ENCODE measurements at places on chromosomes 4 and X.

- no peak for DNase-seq
Measured at GRCh38 chr4:136329042-136329662, 1203.1 kb downstream of the PCDH18 start.

- DNase-seq = no peak
Measured at GRCh38 chr4:19562456-19562855, 689.2 kb upstream of the SLIT2 start.

DNA sequence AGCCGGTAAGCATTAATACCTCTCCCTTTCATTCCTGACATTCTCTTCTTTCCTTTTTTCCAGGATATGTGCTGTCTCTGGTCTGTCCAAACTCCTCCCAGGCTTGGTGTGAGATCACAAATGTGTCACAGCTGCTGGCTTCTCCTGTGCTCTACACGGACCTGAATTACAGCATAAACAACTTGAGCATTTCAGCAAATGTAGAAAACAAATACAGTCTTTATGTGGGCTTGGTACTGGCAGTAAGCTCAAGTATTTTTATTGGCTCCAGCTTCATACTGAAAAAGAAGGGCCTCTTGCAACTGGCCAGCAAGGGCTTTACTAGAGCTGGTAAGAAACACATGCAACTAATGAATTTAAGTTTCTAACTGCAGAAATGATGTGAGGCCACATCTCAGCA is 8.4 kb downstream of the NIPAL1 start:
- no peak for DNase-seq

- DNase-seq = no peak
Measured at GRCh38 chrX:50099331-50099730, 101.5 kb downstream of the AKAP4 start.

- DNase-seq = no peak
Measured at GRCh38 chr4:27701606-27702005, 841.0 kb downstream of the STIM2 start.

- DNase-seq = no peak
Measured at GRCh38 chr4:115972967-115973366, 859.5 kb upstream of the NDST4 start.

DNA sequence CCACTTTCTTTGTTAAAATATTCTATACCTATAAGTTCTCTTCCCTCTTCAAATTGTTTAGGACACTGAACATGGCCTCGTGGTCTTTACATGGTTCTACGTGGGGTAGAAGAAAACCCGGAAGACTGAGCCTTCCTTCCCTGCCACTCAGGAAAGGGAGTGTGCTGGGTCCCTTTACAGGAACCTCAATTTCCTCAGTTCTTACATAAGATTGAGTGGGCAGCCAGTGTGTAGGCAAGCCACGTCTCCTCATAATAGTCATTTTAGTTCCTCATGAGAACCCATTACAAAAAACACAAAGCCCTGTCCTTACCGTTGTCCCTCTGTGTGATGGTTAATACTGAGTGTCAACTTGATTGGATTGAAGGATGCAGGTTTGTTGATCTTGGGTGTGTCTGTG is 28.7 kb upstream of the SMIM10L2A start:
- DNase-seq = no peak

GRCh38 chr4:140137671-140138070 is 16.3 kb downstream of the MAML3 start:
- DNase-seq = no peak

DNA sequence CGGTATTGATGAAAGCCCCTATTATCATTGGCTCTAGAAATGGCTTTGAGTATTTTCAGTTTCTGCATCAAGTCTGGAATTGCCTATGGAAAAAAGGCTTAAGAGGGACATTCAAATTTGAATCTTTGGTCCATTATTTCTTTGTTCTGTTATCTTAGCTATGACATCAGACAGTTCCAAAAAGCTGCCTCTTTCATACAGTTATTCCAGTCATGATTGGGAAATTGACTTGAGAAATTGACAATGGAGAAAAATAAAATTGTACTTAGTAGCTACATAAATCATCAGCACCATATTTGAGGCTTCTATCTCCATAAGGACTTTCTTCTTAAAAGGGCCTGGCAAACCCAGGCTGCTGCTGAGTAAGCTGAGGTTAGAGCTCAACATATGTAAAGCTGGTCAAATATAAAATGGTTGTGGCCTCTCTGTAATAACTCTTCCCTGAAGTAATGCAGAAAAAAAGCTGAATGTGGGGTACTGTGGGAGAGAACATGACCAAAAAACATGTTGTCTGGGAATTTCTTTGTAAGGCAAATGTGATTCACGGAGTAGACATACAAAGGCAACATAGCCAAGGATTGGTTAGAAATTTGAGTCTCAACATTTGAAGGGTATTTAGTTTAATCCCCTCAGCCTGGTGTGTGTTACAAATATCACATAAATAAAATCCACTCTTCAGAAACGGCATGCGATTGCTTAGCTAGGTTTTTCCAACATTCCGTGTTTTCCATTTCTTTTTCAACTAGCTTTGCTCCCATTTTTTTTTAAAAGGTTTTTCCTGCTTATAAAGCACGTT is 100.9 kb downstream of the LNX1 start:
- no peak for DNase-seq

DNA sequence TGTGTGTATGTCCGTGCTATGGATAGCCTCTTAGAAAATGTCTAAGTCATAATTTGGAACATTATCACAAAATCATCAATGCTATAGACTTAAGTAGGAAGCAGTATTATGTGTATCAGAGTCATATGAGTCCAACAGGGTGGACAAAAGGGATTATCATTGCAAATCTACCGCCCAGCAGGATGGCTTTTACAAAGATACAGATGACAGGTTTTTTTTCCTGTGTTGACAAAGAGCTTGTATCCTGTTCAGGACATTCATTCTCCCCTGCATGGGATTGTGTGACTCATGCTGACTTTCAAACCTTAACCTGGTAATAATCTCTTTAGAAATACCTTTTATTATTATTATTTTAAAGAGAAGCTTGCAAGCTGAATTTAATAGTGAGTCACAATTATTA is 310.3 kb upstream of the GNPDA2 start:
- peak; percentile 54 for DNase-seq

DNA sequence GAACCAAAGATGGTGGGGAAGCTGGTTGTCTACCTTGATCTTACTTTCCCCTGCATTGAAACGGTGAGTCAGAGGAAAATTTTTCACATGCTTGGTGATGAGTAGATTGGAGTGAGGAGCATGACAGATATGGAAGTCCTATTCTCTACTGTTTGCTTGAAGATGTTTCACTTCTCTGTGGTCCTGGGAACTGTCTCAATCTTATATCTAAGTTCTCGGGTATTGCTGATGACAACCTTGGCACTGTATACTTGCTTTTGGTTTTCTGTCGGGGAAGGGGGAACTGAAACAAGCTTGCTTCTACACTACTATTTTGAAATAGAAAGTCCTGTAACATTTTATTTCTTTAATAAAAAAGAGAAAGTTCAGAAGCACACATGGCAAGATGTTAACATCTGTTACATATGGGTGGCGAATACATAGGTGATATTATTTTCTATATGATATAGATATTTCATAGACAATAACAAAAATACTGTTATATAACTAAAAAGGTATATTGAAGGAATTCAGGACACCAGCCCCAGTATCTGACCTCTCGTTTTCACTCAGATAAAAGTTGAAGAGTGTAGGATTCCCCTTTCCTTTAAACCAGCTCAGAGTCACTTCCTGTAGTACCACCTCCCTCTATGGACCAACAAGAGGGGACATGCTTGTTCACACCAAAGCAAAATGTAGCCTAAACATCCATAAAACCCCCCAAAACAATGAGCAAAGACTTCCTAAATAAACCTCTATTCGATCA is 88.8 kb downstream of the FMR1NB start:
- DNase-seq = no peak

GRCh38 chr4:76605099-76605563 is 170.1 kb downstream of the SHROOM3 start:
- DNase-seq = no peak

DNA sequence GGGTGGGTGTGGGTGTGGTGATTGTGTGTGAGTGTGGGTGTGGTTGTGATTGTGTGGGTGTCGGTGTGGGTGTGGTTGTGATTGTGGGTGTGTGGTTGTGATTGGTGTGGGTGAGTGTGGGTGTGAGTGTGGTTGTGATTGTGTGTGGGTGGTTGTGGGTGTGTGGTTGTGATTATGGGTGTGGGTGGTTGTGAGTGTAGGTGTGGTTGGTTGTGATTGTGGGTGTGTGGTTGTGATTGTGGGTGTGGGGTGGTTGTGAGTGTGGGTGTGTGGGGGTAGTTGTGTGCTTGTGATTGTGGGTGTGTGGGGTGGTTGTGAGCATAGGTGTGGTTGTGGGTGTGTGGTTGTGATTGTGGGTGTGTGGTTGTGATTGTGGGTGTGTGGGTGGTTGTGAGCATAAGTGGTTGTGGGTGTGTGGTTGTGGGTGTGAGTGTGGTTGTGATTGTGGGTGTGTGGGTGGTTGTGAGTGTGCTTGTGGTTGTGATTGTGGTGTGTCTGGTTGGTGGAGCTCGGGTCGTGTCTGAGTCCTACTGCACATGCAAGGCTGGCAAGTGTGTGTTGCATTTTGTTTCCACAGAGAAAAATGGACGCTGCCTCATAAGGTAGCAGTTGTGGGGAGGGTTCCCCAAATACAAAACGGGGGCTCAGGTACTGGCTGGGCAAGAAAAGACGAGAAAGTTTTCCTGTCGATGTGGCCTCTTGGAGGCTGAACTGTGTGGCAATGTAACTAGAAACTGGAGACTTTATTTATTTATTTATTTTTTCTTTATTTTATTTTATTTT is 116.7 kb downstream of the UBE2K start:
- peak; percentile 26 for DNase-seq

GRCh38 chrX:84729809-84730208 is 227.6 kb upstream of the HDX start:
- DNase-seq = peak; percentile 26

DNA sequence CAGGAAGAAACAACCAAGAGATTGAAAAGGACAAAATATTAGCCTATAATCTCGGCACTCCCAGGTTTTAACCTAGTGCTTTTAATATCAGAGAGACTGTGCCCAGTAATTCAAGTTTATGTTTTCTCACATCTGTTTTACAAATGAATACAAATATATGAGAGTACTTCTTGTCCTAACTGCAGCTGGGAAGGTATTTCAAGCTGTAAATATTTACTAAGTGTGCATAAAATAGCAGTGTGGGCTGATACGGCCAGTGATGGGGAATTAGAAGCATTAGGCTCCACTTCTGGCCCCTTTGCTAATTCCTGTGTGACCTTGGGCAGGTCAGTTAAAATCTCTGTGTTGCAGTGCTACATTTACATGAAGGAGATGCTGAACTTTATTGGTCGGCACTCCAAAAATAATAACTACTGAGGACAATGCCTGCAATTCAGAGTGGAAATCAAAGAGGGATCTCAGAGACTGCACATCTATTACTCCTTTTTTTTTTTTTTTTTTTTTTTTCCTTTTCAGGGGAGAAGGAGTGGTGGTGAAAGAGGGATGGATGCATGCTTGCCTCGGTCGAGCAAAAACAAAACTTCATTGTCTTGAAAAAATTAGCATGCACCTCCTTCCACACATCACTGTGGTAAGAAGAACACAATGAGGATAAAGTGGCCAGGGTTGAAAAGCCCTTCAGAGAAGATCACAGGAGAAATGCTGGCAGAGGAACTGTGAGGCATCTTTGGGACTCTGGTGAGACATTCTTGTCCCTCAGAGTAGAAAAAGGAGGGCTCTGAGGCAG is 44.6 kb upstream of the LNX1 start:
- DNase-seq = no peak

- DNase-seq = no peak
Measured at GRCh38 chr4:114615435-114615834, 16.8 kb downstream of the UGT8 start.

DNA sequence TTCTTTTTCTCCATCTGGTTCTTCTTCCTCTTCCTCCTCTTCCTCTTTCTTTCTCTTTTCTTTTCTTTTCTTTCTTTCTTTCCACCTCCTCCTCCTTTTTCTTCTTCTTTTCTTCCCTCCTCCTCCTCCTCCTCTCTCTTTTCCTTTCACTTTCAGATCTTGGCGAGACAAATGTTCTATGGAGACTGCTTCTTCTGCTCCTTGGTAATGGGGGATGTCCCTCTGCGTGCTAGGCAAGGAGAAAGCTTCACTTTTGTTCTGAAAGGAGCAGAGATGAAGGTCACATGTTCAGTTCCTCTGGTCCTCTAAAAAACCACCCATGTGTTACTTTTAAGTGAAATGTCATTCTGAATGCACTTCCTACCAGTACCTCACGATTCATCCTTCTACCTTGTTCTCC is 33.2 kb downstream of the NBDY start:
- DNase-seq = no peak

DNA sequence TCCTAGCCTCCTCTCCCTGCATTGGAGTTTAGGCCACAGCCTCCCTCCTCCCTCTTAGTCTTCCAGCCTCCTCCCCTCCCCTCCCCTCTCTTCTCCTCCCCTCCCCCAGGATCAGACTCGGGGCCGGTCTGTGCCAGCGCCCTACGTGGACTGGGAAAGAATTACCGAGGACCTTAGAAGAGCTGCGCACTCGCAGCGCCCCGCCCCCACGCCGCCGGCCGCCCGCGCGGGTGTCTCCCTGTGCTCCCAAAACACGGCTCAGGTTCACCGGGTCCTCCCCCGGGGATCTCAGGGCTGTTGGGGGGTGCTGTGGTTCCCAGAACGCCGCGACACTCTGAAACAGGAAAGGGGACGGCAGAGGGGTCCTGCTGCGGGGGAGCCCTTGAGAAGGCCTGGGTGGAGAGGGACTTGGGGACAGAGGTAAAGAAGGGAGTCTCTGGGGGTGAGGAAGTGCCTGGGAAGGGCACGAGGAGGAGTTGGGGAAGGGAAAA is 122.3 kb upstream of the TBL1X start:
- no peak for DNase-seq

DNA sequence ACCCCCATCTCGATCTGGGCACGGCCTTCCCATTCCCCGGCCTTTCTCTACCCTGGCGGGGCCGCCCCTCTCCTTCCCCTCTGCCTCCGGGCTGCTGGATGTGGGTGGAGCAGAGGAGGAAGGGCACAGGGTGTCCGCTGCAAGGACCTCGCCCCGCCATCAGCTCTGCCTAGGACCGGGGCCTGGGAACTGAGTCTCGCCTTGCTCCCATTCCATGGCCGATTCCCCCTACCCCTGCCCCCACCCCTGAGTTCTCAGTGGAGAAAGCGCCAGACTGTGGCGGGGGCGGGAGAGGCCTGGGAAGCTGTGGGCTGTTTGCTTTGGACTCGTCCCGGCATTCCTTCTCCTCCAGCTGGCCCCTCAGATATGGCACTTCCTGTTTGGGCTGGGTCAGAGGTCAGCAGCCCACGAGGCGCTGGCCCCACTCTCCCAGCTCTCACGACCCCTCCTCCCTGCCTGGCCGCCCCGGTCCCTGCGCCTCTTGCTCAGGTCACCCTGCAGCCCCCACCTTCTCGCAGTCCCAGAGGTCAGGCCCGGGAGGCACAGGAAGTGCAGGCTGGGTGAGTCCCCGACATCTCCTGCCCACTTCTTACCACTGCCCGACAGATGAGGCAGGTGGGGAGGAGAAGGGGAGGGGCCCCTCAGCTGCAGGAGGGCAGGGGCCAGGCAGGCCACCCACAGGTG is 6.4 kb upstream of the BGN start:
- DNase-seq = no peak

DNA sequence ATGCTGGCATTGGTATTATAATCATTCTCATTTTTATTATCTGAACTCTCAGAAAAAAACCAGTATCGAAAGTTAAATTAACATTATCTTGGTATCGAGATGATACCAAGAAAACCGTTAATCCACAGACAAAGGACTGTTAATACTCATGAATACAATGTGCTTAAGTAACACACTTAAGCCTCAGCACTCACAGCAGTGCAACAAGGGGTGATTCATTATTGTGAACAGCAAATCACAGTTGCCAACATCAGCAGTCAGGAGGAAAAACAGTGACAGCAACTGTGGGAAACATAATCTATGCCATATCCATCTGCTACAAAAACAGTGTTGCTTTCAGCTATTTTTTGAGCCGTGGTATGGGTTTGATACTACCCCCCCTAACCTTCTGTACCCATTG is 210.9 kb upstream of the ATOH1 start:
- DNase-seq = no peak

All from foreskin keratinocyte (primary cell).